ENCODE measurements at places on chromosomes 1 and 21. TPM values are rescaled to one million over a fixed set of nuclear protein-coding genes. Genes with fewer than 3 reads are reported as not detected.

DNA sequence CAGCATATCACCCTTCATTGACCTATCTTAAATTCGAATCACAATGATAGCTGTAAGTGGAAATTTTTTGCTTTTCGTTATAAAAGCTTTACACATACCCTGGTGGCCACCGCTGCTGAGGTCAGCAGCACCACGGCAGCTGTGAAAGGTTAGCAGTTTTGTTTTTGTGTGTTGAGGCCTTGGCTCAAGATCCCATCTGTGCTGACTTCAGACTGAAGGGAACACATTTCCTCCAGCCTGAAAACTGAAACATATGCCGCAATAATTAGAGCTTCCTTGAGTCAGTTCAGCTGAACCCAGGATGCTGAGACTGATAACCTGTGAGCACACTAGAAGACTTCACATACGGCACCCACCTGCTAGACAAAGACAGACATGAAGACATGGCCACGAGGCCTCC, 103.0 kb downstream of the SMYD3 start:
- no peak for DNase-seq

- DNase-seq = no peak
Observed at GRCh38 chr1:203695116-203695515, 68.5 kb downstream of the ATP2B4 start.

- DNase-seq = no peak
Observed at GRCh38 chr1:110393691-110394492, 3.1 kb upstream of the SLC16A4 start.

DNA sequence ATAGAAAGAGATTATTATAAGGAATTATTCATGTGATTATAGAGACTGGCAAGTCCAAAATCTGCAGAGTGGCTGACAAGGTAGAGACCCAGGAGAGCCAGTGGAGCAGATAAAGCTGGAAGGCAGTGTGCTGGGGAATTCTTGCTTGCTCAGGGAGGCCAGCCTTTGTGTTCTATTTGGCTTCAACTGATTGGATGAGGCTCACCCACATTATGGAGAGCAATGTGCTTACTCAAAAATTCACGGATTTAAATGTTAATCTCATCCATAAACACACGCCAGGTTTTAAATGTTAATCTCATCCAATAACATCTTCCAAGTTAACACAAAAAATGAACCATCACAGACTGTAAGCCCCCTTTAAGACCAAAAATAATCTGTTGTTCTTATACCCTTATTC, 30.2 kb upstream of the PHGDH start:
- no peak for DNase-seq

TFF1 gene
- total RNA-seq = not detected

HPCAL4 gene
- total RNA-seq = not detected

Measured in posterior vena cava (tissue), 2 donors.